ENCODE measurements at places on chromosomes 1 and 21. TPM values are rescaled to one million over a fixed set of nuclear protein-coding genes. Genes with fewer than 3 reads are reported as not detected.
A peak's percentile ranks its signal among the peaks of the same experiment; 100 is the strongest.

DNA sequence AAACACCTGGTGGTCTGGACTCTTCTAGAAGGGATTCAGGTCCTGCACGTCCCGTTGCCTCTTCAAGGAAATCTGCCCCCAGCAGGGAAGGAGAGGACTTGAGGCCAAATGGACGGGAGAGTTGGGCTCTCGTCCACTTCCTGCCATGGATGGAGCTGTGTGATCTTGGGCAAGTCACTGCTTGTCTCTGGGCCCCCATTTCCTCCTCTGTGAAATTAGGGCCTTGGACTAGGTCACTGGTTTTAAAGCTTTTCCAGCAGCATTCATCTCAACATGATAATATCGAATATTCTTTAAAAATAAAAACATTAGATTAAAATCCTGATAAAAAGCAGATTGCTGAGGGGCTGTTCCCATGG is 26.9 kb downstream of the LHX4 start:
- no peak for DNase-seq

- DNase-seq = peak; percentile 60
Measured at GRCh38 chr1:221263831-221264767, 384.9 kb downstream of the HLX start.

DNA sequence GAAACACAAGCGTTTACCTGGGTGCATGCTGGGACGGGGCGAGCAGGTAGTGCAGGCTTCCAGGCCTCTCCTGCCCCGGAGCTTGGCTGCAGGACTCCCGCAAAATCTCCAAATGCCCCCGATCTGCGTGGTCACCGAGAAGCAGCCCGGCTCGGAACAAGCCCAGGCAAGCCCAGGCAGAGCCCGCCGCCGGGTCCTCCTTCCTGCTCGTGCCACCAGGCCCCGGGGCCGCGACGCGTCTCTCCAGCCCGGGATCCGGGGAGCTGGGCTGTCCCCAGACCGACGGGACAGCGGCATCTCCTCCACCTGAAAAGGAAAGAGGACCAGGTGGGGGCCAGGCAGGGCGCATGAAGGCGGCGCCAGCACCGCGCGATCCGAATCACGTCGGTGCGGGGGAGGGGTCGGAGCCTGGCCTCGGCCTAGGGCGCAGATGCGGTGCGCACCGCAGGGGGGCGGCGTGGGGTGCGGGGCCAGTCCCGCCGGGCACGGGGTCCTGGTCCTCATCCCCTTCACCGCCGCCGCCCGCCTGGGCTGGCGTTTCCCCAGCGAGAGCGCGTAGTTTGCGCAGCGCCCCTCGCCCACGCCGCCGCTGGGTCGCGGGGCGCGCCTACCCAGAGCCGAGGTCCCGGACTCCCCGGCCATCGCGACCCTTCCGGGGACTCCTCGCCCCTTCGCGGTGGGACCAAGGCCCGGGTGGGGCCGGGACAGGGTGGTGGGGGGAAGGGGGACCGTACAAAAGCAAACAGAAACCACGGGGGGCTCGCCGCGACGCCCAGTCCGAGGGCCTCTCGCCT is 52.4 kb upstream of the H6PD start:
- DNase-seq = peak; percentile 67

The AMY1C gene
- not detected for total RNA-seq

All from activated naive CD4-positive, alpha-beta T cell treated with anti-CD3 and anti-CD28 coated beads for 36 hours (primary cell).